ENCODE measurements at places on chromosomes 6 and 20. TPM values are rescaled to one million over a fixed set of nuclear protein-coding genes. Genes with fewer than 3 reads are reported as not detected.

- DNase-seq, result no peak
Observed at GRCh38 chr6:66029391-66029790, 322.4 kb upstream of the EYS start.

DNA sequence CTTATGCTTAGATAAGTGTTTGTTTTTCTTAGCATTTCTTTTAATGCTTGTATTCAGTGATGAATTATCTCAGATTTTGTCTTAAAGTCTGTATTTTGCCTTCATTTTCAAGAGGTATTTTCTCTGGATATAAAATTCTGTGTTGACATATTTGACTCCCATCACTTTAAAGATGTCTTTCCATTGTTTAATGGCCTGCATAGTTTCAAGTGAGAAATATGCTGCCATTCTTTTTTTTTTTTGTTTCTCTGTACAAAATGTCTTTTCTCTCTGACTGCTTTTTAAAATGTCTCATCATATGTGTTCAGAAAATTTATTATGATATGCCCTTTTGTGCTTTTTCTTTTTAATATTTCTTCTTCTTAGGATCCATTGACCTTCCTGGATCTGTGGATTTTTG is 578.0 kb upstream of the NOX3 start:
- DNase-seq, result no peak

GRCh38 chr6:119720160-119720559 is 370.6 kb upstream of the MAN1A1 start:
- DNase-seq, result no peak

DNA sequence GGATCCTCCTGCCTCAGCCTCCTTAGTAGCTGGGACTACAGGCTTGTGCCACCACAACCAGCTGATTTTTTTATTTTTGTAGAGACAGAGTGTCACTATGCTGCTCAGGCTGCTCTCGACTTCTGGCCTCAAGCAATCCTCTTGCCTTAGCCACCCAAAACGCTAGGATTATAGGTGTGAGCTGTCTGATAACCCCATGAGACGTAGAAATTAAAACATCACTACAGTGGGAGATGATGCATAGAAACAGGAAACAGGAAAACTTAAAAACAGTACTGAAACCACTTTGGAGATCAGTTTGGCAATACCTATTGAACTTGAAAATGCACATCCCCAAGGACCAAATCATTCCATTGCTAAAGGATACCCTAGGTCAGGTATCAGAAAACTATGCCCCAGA is 10.8 kb downstream of the SENP6 start:
- DNase-seq, result no peak

DNA sequence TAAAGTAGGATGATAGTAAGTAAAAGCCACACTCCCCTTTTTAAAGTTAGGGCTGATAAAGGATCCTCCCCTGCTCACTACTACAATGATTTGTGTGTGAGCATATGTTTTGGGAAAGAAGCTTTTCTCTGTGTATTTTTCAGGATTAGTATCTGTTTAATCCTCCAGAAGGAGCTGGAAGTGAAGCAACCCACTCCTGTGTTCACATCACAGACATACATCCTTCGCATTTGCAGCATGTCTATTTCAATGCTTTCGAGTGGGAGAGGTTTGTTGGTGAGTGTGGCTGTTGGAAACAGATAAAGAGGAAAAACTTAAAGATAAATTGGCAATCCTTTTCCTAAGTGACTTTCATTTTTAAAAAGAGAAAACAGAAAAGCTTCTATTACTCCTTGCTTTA is 31.6 kb upstream of the RGS17 start:
- DNase-seq, result no peak

DNA sequence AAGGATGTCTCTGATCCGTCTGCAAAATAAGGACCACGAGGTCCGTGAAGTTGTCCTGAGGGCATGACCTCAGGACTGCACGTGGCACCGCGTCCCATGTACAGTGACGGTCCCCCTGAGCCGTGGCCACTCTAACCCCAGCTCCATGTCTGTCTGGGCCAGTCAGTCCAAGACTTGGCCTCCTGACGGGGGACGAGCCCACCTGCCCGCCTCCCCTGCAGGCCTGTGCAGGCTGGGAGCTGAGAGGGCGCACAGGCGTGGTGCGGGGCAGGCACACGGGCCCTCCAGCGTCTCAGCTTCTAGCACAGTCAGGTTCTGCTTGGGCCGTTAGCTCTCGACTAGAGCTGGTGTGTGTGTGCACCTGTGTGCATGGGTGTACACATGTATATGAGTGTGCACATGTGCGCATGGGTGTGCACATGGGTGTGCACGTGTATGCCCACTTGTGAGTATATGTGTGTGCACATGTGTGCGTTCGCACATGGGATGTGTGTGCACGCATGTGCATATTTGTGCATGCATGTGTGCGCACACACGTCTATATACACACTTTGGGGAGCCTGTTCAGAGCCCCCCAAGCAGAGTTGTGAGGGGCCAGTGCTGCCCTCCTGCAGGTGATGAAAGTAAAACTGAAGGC is 307.0 kb downstream of the TAF4 start:
- DNase-seq, result no peak

DNA sequence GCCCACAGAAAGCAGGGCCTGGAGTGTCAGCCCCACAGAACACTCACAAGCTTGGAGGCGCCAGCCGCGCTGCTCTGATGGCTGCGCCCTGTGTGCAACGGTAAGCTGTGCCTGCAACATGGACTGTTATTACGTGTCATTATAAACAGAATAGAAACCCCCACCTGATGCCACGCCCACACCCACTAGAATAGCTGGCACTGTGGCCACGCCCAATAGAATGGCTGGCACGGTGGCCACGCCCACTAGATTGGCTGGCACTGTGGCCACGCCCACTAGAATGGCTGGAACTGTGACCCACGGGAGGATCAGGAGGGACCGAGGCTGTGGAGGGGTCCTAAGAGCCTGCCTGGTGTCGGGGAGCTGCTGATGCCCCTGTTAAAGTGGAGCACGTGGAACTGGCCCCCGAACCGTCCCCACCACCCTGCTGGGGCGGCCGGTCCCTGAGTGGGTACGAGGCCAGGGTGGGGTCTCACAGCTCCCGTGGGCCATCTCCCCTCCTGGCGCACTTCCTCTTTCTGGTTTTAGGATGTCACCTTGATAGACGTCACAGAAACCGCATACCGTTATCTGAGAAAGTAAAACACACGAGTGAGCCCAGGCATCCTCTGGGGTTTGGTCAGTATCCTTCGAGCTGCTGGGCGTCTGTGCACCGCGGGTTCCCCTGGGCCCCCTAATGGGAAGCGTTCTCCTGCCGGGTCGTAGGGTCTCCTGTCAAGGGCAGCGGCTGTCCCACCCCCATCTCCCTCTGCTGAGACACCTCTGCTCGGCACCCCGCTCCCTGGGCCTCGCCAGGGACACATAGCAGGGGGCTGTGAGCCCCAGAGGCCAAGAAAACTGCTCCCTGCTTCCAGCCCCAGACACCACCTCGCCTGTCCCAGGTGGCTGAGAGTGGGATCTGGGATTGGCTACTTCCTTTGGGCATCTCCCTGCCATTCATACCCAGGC is 25.4 kb downstream of the SLC17A9 start:
- no peak for DNase-seq

The LY6G5B gene
- 6.5 TPM for total RNA-seq

The CAGE1 gene
- total RNA-seq, result not detected

DNA sequence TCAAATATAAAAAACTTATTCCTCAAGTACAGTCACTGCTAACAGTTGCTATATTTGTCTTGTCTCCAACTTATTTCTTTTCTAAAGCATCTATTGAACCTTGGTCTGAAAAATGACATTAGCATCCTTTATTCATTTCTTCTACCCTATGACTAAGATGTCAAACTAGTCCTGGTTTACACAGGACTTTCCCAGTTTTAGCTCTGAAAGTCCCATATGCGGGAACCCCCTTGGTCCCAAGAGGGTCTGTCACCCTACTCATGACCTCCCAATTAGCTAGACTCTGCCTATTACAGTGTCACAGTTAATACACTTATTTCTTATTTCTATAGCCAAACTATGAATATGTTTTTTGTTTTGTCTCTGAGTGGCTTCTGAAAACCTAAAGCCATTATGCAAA is 37.1 kb downstream of the PLEKHG1 start:
- DNase-seq, result no peak

GRCh38 chr6:31092769-31093505 is 19.4 kb downstream of the C6orf15 start:
- no peak for DNase-seq

The FAM110A gene
- total RNA-seq, result 1.8 TPM

- no peak for DNase-seq
Observed at GRCh38 chr6:32964776-32965175, 3.6 kb upstream of the BRD2 start.

The REM1 gene
- 2.1 TPM for total RNA-seq

The DLK2 gene
- total RNA-seq, result 2.9 TPM

DNA sequence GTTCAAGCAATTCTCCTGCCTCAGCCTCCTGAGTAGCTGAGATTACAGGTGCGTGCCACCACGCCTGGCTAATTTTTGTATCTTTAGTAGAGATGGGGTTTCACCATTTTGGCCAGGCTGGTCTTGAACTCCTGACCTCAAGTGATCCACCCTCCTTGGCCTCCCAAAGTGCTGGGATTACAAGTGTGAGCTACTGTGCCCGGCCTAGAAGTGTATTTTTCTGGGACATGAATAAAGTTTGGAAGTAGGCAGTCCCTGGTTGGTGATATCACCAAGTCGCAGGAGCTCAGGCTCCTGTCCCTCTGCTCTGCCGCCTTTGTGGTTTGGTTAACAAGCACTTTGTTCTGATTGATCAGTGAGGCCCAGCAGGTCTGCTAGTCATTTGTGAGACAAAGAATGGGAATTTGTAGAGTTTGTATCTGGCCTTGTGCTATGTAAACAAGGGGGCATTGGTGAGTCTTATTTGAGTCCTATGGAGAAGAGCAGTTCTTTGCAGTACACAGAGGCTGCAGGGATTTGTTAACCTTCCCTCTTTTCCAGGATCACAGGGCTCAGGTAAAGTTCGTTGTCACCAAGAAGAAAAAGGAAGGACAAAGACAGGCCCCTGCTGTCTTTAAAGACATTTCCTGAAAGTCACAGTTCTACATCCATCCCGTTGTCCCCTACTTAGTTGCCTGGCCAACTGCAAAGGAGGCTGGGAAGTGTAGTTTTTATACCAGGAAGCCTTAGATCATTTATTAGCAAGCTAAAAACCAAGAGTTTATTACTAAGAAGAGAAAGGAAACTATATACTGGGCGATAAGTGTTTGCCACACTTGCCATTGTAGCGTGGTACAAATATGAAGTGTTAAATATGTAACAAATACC is 13.1 kb downstream of the MTHFD1L start:
- no peak for DNase-seq

- DNase-seq, result no peak
Observed at GRCh38 chr6:4384656-4385055, 249.3 kb upstream of the ECI2 start.

The FOXQ1 gene
- total RNA-seq, result not detected

DNA sequence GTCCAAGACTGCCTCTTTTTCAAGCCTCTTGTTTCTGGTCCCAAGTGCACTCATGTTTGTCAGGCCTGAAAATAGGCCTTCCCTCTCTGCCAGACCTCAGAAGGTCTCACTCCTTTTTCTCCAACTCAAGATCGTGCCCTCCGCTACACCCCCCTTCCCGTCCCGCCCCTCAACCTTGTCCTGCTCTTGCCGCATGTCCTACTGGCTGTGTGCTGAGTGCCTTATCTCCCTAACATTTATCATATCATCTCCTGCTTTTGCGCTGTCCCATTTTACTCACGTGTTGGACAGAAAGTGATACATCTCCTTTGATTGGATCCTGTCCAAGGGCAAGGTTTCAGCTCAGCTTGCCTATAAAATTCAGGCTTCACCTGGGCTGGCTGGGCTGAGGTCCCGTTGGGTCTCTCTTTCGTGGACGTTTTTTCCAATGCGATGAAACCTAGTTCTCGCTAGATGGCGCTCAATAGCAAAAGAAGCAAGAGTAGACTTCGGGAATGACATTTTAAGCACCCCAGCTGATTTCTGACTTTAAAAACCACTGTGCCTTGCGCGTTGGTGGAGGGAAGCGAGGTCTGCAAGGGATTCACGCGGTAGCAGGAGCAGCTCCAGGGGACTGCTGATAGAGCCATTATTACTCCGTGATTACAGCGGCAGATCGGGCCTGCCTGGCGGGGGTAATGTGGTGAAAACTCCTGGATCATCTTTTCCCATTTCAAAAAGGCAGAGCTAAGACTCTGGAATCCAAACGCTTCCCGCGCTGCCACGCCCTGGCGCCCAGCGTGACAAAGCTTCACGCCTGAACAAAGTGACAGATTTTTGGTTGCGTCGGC is 137.6 kb downstream of the IMPG1 start:
- DNase-seq, result no peak

The NRM gene
- total RNA-seq, result 4.3 TPM
